ENCODE measurements at places on chromosomes 3 and 15. TPM values are rescaled to one million over a fixed set of nuclear protein-coding genes. Genes with fewer than 3 reads are reported as not detected.

GRCh38 chr3:153658136-153658535 lies 463.1 kb upstream of the ARHGEF26 start:
- no peak for DNase-seq

GRCh38 chr3:185658943-185659342 lies 72.8 kb downstream of the SENP2 start:
- DNase-seq, result no peak

GRCh38 chr3:187967993-187968392 lies 186.0 kb upstream of the LPP start:
- no peak for DNase-seq

DNA sequence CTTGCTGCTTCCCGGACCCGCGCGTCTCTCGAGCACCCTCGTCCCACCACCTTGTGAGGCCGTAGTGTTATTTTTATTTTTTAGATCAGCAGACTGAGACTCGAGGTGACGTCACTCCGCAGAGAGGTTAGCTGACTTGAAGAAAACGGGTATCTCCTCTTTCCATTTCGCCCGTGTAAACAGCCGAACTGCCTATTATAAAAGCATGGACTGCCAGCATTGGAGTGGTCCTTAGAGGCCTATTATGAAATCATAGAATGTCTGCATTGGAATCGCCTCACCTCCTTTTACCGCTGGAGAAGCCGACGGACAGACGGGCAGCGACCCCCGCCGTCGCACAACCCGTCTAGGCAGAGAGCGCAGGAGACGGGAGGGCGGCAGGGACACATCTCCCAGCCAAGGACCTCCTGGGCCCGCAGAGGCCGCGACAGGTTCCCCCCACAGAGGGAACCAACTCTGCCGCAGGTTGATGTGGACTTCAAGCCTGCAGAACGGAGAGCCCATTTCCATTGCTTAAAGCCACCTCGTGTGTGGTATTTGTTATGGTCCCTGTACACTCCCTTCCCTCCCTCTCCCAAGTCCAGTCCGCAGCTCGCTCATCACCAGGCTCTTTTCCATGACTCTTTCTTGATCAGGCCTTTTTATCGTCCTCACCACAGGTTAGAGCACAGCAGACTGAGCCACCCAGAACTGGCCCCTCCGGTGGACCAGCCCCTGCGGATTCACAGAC lies 540 bp upstream of the PPP1R2 start:
- DNase-seq, result no peak

GRCh38 chr15:77646104-77646694 lies 13.5 kb upstream of the LINGO1 start:
- no peak for DNase-seq

GRCh38 chr15:64443747-64444621 lies 16.4 kb upstream of the ZNF609 start:
- DNase-seq, result no peak

DNA sequence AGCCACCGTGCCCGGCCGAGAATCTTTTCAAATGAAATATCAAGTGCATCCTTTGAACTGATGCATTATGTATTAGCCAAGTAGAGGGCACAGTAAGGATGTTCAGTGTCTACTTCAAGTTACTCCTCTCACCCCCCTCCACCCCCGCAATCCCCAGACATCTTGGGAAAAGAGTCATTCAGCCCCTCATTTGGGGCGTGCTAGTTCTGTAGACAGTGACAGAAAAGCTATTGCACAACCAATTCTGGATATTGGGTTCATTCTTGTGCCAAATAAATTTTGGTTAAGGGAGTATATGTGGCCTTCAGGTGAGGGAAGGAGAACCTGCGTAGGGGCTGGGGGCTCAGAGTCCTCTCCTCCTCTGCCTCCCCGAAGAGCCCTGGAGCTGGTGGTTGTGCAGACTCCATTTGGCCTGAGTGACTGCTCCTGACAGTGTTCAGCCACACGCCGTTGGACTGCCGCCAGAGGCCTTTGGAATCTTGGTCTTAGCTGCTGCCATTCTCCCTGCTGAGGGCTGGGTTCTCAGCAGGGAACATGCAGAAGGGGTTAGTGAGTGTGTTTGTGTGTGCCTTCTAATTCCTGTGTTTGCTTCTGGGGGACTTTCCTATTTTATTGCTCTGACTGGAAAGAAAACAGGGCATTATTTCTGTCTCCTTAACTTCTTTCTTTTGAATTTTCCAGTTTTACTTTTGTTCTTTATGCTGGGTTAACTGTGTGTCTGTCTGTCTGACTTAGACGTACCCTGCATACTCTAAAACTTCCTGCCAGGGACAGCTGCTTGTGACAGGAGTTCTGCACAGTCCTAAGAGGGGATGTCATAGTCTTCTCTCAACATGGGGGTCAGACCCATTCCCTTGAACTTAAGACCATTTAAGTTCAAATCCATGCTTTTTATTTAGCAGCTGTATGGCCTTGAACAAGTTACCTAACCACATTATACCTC lies 21.0 kb downstream of the RARB start:
- no peak for DNase-seq

DNA sequence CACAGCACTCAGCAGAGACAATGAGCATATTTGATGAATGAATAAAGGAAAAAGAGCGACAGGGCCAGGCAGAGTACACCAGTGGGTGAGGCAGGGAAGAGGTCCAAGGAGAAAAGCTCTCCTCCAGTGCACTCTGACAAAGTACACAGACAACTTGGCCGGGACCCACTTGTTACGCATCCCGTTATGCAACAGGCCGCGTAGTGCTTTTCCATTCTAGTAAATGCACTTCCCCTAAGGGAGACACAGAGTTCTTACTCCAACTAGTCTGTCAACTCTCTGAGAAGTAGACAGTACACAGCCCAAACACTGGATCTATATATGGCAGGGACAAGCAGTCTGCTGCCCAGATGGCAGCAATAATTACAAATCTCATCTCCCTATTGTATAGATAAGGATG lies 18.5 kb downstream of the LARP6 start:
- DNase-seq, result no peak

Gene CHST13
- polyA plus RNA-seq, result not detected

Gene RTP4
- 13.5 TPM for polyA plus RNA-seq

Gene THRB
- polyA plus RNA-seq, result 0.03 TPM

All from CD4-positive, alpha-beta memory T cell (primary cell).